Mammary epithelial cell (primary cell): ENCODE measurements at places on chromosomes 12 and 14.

DNA sequence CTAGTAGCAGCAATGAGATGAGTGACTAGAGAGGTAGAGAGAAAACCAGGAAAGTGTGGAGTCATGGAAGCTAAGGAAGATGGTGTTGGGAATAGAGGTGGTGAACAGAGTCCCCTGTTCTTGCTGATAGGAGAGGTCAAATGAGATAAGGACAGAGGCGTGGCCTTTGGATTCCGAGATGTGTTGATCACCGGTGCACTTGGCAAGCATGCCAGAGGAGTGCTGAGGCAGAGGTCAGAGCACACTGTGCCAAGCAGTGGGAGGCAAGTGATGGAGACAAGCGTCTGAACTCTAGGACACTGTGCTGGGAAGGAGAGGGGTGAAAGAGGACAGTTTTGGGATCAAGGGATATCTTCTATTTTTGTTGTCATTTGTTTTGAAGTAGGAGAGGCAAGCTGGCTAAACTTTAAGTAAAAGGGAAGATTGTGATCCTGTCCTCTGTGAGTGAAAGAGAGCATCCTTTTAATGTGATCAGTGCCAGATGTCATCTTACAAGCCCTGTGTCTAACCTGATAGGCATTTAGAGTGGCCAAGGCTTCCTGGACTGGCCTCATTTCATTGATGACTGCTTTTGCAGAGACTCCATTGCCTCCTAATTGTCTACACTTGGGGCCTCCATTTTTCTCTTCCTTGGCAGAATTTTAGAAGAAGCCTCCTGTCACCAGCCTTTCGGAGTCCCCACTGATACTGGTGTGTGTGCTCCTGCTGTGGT lies 336.4 kb downstream of the CACNA1C start:
- no peak for DNase-seq

DNA sequence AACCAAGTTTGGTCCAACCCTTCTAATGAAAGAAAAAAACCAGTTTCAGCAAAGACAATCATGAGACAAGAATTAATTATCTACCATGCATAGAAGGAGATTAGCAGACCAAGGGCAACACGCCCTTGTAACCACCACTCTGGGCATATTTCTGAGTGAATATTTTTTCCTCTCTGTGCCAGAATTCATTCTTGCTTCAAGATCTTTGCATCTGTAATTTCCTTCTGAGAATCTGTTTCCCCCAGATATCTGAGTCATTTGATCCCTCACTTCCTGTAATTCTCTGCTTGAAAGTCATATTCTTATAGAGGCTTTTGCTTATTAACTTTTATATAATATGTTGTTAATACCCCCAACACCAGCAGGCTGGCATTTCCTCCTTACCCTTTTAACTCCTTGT lies 243.7 kb downstream of the SLC16A7 start:
- no peak for DNase-seq

DNA sequence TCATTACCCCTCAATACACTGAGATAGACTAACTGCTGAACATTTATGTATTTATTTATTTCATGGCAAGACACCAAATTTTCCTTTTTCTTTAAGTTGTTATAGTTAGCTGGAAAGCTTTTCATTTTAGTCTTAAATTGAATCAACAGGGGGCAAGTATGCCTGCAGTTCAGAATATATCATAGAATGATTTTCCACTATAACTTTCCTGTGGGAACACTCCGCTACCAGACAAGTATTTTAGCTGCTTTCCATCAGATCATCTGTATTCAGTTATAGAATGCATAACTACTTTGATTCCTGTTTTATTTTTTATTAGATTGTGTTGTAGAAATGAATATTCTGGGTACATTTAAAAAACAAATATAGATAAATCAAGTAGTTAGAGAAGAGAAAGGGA lies 102.0 kb downstream of the SLC6A15 start:
- DNase-seq, result no peak

DNA sequence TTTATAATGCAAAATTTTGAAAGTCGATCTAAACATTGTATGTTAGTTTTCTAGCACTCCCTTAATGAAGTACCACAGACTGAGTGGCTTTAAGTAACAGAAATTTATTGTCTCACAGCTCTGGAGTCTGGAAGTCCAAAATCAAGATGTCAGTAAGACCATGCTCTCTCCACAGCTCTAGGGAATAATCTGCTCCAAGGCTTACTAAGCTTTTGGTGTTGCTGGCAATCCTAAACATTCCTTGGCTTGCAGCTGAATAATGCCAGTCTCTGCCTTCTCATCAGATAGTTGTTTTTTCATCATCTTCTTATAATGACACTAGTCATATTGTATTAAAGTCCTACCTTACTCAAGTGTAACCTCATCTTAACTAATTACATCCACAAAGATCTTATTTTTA lies 102.2 kb downstream of the RASSF9 start:
- DNase-seq, result no peak

DNA sequence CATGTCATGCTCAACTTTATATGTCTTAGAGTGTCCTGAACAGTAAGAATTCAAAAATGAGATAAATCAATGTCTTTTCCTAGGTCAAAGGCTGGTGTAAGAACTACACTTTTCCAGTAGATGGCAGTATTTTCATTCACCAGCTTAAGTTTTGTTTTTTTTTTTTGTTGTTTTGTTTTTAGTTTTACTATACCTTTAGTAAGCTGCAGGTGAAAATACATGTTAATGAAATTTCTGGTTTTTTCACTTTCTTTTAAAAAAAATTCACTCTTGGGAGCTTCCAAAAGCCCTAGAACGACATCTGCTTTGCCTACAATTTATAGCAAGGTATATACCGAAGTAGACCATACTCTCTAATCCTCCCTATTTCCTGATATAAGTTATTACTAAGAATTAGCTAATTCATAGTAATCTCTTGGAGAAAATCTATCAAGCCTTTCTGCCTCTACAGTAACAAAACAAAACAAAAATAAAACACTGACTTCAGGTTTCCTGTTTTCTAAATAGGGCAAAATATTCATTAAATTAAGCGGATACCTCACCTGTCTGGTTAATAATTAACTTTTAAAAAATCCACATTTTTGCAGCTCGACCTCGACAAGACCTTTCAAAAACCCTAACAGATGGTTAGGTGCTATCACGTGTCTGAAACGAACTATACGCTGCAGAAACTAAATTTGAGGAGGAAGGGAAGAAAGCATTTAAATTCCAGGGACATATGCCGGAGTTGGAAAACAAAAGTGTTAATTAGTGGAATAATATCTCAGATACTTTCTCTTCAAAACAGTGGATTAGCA lies 2.7 kb upstream of the SAMD4A start:
- no peak for DNase-seq

DNA sequence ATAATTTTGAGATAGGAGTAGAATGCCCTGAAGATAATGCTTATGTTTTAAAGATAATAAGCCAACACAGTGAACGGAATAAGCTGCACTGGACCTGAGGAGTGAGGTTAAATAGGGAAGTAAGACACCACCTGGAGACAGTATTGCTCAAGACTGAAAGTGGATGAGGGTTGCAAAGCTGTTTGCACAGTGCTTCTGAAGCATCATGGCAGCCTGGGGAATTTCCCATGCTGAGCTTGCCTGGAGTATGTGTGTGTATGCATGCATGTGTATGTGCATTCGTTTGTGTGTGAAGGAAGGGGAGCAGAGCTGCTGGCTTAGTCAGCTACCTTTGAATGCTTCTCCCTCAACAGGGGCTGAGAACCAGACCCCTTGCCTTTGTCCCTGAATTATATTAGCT lies 35.8 kb downstream of the BHLHE41 start:
- DNase-seq, result peak; percentile 28

- no peak for DNase-seq
Observed at GRCh38 chr14:62103464-62103863, 341.2 kb downstream of the SNAPC1 start.

DNA sequence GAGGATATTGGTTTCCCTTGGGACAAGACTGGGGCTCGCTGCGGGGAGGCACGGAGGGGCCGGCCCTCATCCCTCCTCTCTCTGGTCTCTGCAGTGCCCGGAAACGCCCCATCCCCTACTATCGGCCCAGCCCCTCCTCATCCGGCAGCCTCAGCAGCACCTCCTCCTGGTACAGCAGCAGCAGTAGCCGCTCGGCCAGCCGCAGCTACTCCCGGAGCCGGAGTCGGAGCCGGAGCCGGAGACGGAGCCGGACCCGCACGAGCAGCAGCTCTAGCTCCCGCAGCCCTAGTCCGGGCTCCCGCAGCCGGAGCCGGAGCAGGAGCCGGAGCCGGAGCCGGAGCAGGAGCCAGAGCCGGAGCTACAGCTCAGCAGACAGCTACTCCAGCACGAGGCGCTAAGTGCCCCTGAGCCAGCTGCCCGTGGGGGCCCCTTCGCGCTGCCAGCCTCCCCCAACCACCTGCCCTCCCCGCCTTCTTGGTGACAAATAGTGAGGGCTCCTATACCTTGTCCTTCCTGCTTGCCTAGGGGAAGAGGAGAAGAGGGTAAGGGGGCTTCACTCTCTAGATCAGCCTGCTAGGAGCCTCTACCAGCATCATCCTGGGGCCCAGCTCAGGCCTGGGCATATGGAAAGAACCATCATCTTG lies 22.2 kb upstream of the HSPB8 start:
- DNase-seq, result no peak

DNA sequence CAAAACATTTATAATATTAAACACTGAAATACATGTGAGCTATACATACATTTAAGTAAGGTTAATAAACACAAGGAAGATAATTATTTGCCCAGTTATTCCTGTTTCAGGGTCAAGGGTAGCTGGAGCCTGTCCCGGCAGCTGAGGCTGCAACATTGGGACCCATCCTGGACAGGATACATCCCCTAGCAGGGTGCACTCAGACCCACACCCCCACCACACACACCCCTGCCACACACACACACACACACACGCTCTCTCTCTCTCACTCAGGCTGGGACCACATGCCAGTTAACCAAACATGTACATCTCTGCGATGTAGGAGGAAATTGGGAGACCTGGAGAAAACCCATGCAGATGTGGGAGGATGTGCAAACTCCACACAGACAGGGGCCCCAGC lies 112.6 kb upstream of the TMCC3 start:
- no peak for DNase-seq

DNA sequence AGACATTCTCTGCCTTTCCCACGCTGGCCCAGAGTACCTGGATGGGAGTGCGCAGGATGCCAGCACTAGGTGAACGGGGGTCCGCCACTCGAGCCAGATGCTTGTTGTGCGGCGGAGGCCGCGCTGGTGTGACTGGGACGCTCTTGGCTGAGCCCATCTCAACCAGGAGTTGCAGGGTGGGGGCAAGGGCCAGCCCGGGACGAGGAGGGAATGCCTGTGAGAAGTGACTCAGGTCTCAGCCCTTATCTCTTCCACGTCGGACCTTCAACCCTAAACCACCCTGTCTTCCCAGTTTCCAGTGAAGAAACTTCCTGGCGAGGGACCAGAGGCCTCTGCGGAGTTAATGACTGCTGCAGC lies 312 bp downstream of the CDCA3 start:
- no peak for DNase-seq

DNA sequence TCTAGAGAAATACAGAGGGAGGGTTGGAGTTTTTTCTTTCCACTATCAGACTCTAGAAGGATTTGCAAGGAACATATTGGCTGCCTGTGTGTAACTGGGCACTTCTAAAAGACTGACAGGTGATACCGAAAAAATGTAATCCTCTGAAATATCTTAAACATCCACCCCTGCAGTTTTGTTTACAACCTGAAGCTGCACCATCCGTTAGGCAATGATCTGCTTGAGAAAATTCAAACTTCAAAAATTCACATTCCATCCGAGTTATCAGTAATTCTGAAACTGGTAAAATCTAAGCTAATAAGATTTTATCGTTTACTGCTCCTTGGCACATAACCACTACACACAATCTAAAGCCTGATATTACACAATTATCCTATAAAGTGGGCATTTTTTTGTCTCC lies 528.6 kb downstream of the FUT8 start:
- DNase-seq, result no peak

DNA sequence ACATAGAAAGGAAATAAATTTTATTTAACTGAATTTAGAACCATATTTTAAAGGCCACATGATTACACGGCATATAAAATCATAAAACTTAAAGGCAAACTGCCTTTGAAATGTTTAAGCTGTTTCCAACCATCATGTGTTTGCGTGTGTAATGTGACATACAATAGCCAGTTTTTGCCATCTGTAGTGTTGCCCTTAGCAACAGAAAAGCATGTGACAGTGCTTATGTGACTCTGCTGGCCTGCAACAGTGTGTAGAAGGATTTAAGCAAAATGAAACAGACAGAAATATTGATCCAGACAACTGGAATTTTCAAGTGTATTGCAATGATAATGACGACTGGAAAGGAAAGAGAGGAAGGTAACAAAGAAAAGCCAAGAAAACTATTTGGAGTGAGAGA lies 49.5 kb downstream of the TSPAN19 start:
- DNase-seq, result no peak

- peak; percentile 34 for DNase-seq
Observed at GRCh38 chr14:103141117-103141796, 18.0 kb downstream of the TNFAIP2 start.

- no peak for DNase-seq
Observed at GRCh38 chr14:99729991-99730875, 46.1 kb downstream of the CYP46A1 start.

DNA sequence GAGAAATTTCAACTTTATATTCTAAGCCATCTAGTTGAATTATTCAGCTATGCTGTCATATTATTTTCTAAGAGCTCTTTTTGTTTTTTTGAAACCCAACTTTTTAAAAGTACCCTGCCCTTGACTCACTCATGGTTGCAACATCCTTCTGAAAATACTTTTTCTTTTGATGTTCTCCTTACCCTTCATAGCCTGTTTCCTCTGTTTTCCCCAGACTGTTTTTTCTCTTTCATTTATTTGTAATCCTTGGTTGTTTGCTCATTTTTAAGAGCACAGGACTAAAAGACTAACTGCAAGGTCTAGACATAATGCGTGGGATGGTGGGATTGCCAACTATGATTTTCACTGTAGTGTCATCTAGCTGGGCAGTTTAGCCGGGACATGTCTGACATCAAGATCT lies 21.2 kb upstream of the CDKL1 start:
- no peak for DNase-seq
